HFFc6 (cell line): ENCODE measurements at places on chromosomes 5 and 9. TPM values are rescaled to one million over a fixed set of nuclear protein-coding genes. Genes with fewer than 3 reads are reported as not detected.

ENDOG gene
- 17.1 TPM in 2 replicates for total RNA-seq

TMC1 gene
- total RNA-seq, result 0.36 to 0.99 TPM (median 0.41 TPM) in 3 replicates

GRCh38 chr9:6929441-6930215 lies 171.9 kb downstream of the KDM4C start:
- no peak for DNase-seq

- DNase-seq, result peak; percentile 50
Observed at GRCh38 chr5:73066466-73066865, 53.9 kb upstream of the TMEM171 start.

- no peak for DNase-seq
Observed at GRCh38 chr5:140292212-140293036, 10.5 kb downstream of the PFDN1 start.

- peak; percentile 80 for DNase-seq
Observed at GRCh38 chr5:17190242-17190778, 27.1 kb upstream of the BASP1 start.
